LNCaP clone FGC (cell line): ENCODE measurements at places on chromosomes 11 and 22.

DNA sequence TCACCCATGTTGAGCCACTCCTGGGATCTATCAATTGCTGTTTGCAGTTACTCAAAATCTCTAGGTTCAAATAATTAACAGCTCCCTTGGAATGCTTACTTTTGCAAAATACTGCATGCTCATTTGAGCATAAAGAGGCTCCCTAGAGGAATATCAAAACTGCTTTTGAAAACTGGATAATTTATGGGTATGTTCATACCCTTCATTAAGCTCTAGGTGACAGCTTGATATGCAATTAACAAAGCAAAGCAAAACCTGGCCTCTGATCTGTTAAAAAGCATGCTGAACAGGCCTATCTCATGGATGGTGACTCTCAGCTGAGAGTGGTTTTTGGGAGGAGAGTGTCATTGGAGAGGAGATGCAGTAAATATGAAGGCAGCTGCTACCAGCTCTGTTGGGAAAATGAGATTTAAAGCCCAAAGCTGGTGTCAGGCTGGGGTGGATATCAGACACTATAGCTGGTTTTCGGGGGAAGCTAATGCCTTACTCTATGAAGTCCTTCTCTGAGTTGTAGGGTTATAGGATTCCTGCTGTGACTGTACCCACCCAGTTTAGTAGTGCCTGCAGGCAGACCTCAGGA lies 110.9 kb downstream of the RASSF10 start:
- DNase-seq: no peak

DNA sequence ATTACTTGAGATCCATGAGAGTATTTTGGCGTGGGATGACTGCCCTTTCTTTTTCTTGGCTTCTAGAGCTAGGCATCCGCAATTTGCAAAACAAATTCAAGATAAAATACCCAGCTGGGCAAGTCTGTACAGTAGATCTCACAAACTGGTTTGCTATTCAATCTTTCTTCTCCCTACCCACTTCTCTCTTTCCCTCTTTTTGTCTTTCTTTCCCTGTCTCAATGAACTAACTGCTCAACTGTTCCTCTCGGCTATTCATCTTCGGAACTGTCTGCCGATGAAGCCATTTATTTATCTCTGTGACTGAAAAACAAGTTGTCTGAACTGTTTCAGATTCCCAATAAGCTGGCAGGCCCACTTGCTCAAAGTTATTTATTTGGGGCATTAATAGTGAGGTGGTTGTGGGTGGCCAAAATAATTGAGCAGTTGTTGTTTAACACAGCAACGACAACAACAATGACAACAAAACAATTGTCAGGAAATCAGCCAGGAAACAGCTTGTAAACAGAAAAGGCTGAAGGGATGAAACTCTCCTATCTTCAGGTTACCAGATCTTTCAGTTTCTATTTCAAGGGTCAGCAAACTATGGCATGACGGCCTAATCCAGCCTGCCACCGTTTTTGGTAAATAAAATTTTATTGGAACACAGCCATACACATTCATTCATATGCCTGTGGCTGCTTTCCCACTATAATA lies 76.0 kb upstream of the MTMR2 start:
- DNase-seq: peak; percentile 30

DNA sequence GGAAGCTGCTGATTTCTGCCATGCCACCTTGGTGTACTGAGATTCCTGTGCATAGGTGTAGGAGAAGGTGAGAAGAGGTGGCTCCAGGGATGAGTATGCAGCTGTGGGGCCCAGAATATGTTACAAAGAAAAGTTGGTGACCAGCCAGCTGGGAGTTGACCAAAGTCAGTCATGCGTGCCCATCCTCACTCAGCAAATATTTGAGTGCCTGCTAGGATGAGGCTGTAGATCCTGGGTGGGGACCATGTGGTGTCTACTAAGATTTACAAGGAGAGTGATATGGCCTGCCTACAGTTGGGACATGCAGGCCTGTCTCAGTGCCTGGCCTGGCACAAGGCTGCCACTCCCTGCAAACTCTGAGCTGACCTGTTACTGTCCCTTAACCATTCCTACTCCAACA lies 19.4 kb downstream of the RNF185 start:
- DNase-seq: peak; percentile 96

DNA sequence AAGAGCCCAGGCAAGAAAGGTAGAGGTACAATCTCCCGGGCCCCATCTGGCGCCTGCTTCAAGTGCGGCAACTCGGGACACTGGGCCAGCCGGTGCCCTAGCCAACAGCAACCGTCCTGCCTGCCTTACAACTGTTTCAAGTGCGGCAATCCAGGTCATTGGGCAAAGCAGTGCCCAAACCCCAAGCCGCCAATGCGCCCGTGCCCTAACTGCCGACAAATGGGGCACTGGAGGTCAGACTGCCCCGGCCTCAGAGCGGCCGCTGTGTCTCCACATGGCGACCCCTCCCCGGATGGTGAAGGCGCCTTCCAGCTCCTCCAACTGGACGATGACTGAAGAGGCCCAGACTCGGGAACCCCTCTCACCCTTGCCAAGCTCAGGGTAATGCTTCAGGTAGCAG lies 11.4 kb upstream of the OR56A3 start:
- DNase-seq: no peak

- no peak for DNase-seq
Measured at GRCh38 chr11:46119352-46120216, 1.7 kb downstream of the PHF21A start.

DNA sequence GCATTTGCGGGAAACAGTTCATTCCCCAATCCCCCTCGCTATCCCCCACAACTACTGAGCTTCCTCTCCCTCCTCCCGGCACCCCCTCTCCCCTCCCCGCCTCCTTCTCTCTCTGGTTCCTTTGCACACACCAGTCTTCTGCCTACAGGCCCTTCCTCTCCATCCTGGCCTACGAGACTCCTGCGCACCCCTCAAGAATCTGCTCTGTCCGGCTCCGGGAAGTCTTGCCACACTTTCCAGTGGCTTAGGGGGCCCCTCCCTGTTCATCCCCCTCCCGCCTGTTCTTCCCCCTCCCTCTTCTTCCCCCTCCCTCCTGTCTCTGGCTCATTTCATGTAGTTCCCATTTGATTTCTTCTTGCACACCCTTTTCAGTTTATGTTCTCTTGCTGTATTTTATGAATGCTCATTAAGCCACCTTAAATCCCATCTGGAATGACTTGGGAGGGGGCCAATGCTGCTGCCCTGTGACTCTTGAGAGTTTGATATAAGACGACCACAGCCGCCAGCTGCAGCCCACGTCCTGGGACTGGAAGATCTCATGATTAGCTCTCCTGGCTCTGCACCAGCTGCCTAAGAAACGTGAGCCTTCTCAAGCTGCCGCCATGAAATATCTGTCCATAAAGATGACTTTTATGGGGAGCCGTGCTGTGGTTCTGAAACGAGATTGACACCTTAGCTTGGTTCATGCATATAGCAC lies 50.9 kb downstream of the RPS6KA4 start:
- no peak for DNase-seq

DNA sequence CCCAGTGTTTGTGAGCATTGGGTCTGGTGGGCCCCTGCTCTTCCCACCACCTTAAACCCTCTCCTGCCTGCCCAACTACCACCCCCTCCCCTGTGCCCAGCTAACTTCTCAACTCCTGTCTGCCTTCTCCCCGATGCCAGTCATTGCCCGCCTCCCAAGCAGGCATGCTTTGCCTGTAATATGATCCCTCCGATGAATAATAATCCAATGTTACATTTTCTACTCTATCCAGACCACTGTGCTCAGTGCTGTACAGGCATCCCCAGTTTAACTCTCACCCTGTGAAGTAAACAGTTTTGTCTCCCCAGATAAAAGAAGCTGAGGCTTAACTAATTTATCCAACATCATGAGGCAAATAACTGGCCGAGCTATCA lies 35.5 kb upstream of the OLFML1 start:
- DNase-seq: no peak
